ENCODE measurements at places on chromosomes 5 and 9.

DNA sequence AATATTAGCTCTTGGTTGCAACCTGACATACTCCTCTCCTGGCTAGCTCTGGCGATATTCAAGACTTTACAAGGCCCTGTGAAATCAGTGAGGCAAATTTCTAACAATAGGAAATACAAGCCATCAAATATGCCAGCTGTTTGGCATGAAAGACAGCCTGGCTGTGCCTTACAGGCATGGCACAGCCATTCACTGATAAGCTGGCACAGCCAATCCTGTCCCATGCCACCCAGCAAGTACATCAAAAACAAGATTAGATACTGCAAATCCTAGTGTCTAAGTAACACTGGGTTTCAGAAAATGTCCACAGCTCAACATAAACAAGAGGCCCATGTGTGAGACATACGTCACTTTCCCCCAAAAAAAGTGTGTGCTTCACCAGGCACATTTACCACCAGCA, 1045.8 kb upstream of the DMAC1 start:
- no peak for DNase-seq

- DNase-seq: no peak
Observed at GRCh38 chr9:117958726-117959125, 254.5 kb downstream of the TLR4 start.

GRCh38 chr9:132531195-132531594, 51.2 kb upstream of the BARHL1 start:
- DNase-seq: no peak

GRCh38 chr5:30849931-30850710, 343.4 kb upstream of the CDH6 start:
- no peak for DNase-seq

DNA sequence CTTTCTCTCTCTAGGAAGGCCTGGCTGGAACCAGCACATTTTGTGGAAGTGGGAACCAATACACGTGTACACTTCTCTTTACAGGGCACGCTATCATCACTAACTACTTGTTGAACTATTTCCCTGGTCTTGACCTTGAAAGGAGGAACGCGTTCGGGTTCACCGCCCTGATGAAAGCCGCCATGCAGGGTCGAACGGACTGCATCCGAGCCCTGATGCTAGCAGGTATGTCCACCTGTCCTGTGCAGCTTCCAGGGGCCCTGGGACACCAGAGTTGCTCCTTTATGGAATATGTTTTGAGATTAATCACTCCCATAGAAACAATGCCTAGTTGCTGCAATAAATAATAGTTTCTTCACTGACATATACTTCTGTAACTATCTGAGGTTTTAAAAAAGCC, 74.1 kb downstream of the ANKRD33B start:
- DNase-seq: peak; percentile 48

- no peak for DNase-seq
Observed at GRCh38 chr5:177385720-177386119, 1.5 kb downstream of the SLC34A1 start.

DNA sequence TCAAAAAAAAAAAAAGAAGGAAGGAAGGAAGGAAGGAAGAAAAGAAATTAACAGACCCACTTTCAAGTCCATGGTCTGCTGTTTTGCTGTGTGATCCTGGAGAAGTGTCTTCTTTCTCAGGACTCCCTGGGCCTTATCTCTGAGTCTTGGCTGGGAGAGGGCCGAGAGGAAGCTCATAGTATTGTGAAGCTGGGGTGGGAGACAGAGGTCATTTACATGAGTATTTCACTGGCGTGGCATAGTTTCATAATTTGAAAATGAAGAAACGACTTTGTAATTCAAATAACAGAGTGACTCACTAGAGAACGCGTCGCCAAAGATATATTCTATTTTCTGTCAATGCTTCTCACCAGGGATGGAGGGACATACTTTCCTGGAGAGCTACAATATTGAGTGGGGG, 2.4 kb upstream of the C9orf50 start:
- peak; percentile 68 for DNase-seq

GRCh38 chr5:58974083-58974482, 391.2 kb downstream of the RAB3C start:
- DNase-seq: no peak

GRCh38 chr5:124906339-124907097, 160.1 kb upstream of the ZNF608 start:
- DNase-seq: peak; percentile 53

- no peak for DNase-seq
Observed at GRCh38 chr5:132812781-132813598, at the start of gene SOWAHA. Gene SOWAHA, plus strand, starts transcription at chr5:132813302. Its CDS starts 320 bp downstream, at chr5:132813622.

DNA sequence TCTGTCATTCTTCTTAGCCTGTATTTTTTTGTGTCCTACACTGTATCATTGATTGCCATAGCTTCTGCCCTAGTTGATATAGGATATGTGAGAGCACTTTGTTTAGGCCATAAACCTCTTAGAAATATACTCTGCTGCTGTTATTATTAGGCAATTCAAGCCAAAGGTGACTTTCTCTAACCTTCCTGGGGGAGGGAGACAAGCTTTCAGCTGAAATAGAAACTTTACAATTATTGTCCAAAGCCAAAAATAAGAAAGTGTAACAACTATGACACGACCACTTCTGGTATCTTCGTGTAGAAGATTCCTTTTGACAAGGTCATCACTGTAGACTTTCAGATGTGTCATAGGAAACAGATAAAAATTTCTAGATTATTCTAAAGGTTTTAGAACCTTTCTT, 12.2 kb upstream of the CSNK1A1 start:
- DNase-seq: no peak

DNA sequence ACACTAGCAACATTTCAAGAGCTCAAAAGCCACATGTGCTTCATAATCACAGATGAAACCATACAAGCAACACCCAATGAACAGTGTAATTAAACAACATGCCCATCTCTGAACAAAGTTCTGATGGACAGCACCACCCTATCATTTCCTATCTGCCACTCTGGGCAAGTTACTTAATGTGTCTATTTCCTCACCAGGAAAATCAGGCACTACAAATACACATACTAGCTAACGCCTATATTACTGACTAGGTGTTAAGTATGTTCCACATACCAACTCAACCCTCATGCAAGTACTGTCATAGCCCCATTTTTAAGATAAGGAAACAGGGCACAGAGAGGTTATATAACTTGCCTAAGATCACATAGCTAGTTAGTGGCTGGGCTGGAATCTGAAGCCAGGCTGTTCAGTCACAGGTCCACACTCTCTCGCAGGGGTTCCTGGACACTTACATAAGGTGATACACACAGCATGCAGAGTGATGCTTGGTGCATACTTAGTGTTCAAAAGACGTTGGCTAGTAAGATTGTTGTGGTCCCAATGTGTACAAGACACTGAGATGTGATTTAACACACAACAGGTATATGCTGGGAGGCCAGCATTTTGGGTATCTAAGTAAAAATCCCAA, 24.2 kb downstream of the CORO2A start:
- DNase-seq: no peak

- DNase-seq: no peak
Observed at GRCh38 chr5:180396926-180397325, 43.8 kb upstream of the GFPT2 start.

GRCh38 chr9:124863371-124863871, 1.5 kb downstream of the ARPC5L start:
- DNase-seq: peak; percentile 35

- no peak for DNase-seq
Observed at GRCh38 chr5:18119156-18119785, 485.0 kb downstream of the TAF11L14 start.

- no peak for DNase-seq
Observed at GRCh38 chr9:2495221-2496005, 126.2 kb upstream of the VLDLR start.

DNA sequence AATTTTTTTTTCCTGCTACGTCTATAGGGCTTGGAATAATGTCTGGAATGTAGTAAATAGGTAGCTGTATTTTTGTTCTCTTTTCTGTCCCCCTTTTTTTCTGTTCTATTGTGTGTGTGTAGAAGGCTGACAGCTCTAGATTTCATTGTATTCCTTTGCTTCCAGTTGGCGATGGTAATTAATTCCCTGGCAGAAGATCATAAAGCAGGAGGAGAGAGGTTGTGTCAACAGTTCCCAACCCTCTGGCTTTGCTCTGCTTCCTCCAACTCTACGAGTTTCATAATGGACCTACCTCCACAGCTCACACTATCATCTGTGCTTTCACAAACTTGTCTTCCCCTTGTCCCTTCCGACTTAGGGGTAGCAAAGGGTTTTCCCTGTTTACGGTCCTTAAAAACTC, 117.9 kb upstream of the CDH18 start:
- no peak for DNase-seq

- no peak for DNase-seq
Observed at GRCh38 chr5:142322403-142322746, 2.4 kb downstream of the SPRY4 start.

DNA sequence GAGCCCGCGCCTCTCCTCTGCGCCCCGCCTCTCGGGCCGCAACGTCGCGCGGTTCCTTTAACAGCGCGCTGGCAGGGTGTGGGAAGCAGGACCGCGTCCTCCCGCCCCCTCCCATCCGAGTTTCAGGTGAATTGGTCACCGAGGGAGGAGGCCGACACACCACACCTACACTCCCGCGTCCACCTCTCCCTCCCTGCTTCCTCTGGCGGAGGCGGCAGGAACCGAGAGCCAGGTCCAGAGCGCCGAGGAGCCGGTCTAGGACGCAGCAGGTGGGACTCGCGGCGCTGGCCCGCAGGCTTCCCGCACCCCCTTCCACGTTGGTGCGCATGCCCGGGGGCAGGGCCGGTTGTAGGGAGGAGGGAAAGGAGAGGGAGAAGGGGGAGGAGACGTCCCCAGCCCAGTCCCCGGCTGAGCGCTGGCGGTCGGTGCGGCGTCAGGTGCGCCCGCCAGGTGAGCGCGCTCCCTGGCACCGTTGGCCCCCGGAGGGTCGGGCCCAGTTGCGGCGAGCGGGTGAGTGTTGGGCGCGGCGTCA, at the start of gene OCLN:
Gene OCLN, plus strand, starts transcription at position 400 of the 532 bp plus-strand sequence. CDS start 11,455 bp downstream, outside the sequence.
- DNase-seq: no peak

DNA sequence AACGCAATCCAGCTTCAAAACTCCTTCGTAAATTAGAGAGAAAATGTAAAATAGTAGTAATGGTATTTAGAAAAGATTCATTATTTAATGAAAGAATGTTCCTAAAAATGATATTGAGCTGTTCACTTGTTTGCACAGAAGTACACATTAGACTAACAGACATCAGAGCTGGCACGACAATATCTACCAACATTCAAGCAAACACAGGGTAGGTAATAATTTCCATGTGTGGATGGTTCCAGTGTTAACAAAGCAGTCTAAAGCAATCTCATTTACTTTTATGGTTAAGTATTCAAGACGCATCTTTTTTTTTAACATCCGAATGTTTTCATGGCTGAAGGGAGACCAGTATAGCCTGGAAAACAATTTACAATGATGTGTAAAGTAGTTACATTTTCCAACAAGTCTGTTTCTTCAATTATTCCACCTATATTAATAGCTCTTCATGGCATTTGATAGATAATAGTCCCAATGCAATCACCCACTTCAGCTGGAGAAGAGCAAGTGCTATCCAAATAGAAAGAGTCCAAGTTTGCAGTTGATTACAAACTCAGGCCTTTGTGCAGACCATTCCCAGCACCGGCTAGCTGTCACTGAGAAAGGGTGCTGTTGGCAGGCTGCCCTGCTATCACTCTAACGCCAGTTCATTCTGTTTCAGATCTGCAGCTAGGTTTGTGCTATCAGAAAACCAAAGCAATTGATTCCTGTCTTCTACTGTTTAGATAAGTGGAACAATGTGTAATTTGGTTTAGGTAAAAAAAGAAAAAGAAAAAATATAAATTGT, 458.8 kb downstream of the DTWD2 start:
- no peak for DNase-seq

DNA sequence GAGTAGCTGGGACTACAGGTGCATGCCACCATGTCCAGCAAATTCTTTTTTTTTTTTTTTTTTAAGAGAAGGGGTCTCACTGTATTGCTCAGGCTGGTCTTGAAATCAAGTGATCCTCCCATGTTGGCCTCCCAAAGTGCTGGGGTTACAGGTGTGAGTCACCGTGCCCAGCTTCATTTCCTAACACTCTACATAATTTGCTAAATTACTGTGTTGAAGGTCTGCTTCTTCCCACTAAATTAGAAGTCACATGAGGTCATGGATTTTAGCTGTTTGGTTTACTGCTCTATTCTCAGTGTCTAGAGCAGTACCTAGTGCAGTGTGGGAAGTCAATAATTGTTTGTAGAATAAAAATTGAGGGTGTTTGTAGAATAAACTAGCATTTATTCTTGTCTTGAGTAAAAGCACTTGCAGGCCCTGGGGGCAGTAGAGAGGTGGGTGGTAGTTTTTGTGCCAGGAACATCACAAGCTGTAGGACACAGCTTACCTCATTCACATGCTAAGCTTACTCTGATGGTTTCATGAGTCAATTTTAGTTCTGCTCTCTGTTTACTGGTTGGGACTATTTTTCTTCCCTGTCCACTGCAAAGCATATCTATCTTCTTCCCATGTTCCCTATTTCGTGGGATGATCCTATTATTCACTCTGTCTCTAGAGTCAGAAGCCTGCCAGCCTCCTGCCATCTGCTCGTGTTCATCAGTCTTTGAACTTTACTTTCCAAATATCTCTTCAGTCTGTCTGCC, 7.0 kb downstream of the TEX48 start:
- DNase-seq: peak; percentile 72

- peak; percentile 74 for DNase-seq
Observed at GRCh38 chr5:149367249-149367971, 9.6 kb downstream of the PCYOX1L start.

DNA sequence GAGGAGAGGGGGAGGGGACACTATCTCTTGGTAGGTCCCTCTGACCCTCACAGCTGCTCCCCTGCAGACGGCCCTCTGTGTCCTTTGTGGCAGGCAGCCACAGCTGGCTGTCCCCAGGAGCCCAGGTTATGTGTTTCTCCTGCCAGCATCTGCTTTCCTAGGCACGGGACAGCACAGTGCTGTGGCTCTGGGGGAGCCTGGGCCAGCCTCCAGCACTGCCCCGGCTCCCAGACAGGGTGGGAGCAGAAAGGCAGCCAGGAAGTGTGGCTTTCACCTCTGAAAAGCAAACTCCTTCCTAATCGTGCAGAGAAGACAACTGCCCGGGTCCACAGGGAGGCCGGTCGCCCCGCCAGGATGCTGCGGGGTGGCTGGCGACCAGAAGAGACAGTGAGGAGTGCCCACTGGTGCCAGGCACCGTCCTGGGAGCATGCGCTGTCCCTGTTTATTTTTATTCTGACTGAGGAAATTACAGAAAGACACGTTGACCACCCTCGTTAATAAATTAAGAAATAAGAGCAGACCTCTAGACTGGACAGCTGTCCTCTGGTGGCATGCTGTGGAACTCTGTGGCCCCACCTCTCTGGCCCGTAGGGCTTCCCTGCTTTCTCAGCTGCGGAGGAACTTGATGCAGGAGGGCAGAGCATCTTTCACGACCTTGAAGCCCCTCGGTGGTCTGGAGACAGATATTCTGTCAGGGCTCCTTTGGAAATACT, 240.3 kb downstream of the FANCC start:
- no peak for DNase-seq

Data from suppressor macrophage (primary cell).